Myocyte (in vitro differentiated cells): ENCODE measurements at places on chromosomes 2 and 18. TPM values are rescaled to one million over a fixed set of nuclear protein-coding genes. Genes with fewer than 3 reads are reported as not detected.

GRCh38 chr2:11983870-11984269 is 237.4 kb downstream of the LPIN1 start:
- DNase-seq, result no peak

DNA sequence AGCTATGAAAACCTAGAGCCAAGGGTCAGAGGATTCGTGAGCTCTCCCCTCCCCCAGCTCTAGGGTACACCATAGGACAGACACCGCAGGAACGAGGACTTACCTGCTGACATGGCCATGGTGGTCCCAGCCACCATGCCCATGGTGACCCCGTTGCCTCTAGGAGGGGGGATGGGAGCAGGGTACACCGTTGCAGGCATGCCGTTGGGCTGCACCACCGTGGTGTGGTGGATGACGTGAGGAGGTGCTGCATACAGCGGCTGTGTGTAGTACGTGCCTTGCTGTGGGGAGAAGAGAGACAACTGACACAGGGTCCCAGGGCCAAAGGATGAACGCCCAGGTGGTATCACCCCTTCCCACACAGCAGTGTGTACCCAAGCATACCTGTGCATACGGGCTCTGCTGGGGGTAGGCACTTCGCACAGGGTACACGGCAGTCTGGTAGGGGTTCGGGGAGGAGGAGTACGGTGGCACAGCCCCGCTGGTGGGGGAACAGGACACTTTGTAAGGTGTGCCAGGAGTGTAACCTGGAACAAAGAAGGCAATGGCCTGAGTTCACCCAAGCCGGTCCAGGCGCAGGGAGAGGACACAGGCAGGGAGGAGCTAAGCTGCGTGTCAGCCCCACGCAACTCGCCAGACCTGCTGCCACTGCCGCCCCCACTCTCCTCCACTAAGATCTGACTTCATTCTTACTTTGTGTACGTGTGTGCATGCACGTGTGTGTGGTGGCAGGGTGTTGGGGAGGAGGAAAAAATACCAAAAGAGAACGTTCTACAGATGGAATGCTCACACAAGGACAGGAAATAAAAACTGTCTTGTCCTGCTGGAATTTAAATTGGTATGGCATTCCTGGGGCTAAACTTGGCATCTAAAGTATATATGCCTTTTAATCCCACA is 37.8 kb downstream of the FAM168B start:
- DNase-seq, result peak; percentile 18

DNA sequence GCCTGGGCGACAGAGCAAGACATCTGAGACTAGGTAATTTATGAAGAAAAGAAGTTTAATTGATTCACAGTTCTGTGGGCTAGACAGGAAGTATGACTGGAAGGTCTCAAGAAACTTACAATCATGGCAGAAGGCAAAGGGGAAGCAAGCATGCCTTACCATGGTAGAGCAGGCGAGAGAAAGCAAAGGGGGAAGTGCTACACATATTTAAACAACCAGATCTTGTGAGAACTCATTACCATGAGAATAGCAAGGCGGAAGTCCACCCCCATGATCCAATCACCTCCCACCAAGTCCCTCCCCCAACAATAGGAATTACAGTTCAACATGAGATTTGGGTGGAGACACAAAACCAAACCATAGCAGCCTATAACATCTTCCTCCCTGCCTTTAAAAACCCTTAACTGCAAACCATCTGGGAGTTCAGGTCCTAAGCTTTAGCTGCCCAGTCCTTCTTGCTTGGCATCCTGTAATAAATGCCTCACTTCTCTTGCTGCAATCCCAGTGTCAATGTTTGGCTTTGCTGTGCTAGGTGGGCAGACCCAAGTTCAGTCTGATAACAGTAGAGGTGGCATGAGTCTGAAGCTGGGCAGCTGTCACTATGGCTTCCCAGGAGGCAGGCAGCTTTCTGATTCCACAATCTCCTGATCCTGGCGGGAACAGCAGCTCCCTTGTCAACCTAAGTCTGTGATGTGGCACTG is 11.2 kb upstream of the SP5 start:
- no peak for DNase-seq

- DNase-seq, result no peak
Measured at GRCh38 chr2:120887320-120887697, 151.6 kb downstream of the GLI2 start.

DNA sequence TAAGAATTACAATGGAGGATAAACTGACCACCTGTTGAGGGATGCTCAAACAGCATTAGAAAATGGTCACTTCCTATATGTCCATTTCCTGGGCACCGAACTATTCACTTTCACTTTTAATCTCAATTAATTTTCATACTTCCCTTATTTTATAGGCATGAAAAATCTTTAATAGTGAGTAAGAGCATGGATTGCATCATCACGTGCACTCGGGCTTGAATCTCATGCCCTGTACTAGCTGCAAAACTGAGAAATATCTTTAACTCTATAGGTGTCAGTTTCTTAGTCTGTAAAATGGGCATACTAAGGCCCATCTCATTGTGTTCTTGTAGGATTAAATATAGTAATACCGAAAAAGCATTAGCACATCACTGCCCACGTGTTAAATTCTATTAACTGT is 183.9 kb upstream of the FIGN start:
- DNase-seq, result no peak

DNA sequence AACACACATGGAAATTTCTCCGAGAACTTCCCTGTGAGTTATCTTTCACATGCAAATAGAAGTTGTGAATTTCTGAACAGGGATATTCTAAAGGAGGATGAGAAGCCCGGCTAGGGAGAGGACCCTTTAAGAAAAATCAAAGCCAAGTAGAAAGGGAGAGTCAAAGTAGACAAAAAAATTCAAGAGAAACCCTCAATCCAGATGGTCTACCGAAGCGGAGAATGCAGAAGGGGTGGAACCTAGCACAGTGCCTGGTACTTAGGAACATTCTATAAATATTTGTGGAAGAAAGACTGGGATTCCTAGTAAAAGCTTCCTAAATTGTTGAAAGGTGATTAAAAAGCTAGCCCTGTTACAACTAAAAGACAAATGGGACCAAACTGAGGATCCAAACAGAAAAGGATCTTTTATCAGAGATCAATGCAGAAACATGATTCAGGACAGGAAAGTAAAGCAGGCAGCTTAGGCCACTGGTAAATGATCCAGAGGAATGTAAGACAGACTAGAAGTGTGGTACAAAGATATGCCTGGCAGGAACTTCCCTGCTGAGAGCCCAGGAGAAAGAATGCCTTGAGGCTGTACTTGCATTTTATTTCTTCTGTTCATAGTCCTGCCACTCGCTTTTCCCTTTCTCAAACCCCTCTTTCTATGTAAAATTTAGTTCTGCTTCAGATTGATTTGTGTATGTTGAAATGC is 19.5 kb upstream of the GLS start:
- DNase-seq, result peak; percentile 81

DNA sequence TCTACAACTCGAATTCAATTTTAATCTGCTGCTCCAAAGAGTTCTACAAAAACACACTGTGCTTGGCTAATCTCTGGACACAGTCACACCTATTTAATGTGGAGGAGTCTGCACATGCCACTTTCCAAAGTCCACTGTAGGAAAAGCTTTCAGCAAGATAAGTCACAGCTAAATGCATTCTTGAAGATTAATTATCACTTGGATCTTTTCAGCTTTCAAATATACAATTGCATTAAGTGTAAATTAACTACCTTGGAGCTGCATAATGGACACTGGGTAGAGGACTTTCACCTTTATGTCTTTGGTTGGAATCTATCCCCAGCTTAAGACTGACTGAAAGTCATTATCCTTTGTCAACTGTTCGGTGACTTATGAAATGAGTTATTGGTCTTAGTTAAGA is 565.1 kb downstream of the PIK3C3 start:
- DNase-seq, result no peak

- DNase-seq, result no peak
Measured at GRCh38 chr2:11701206-11701605, 31.2 kb upstream of the NTSR2 start.

- DNase-seq, result no peak
Measured at GRCh38 chr18:53380063-53380639, 844.3 kb downstream of the MBD2 start.

DNA sequence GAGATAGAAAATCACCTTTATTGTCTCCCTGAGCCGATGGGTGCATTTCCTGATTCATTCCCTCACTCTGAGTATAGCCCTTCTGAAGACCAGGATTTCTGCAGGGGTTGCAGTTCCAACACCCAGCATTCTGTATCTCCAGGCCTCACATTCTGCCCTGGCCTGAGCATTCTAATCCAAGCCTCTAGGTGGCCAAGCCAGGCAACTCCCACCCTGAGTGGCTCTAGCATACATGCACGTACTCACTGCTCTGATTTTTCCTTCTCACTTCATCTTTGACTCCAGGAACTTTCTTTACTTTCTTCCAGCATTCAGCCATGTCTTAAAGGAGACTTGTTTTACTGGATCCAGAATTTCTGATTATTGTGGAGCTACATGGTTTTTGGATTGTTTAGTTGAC is 100.7 kb upstream of the STK39 start:
- peak; percentile 49 for DNase-seq

DNA sequence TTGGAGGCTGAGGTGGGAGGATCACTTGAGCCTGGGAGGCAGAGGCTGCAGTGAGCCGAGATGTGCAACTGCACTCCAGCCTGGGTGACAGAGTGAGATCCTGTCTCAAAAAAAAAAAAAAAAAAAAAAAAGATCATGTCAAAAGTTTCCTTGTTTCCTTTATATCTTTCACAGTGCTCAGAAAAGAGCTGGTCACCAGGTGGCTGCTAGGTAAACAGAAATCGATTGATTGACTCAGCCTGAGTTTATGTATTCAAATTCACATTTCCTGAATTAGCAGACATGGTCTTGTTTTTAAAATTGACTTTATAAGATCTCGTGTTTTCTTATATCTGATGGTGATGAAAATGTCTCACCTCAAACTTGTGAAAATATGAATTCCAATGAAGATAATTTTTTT is 261.8 kb upstream of the FANCL start:
- DNase-seq, result no peak

DNA sequence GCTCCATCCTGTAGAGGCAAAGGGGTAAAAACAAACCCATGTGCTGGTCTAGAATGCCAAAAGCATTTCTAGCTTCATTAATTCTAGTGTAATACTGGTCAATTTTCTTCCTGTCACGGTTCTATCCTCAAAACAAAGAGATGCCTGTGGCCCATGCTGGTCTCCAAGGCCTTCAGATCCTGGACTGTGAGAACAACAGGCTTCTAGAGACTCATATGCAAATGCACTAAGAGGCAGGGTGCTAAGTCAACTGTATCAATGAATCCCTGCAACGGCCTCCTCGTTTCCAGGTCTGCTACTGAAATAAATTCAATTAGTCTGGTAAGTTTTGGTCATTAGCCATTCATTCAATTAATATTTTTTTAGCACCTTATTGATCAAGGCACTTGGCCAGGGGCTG is 4.0 kb downstream of the IFT172 start:
- no peak for DNase-seq

DNA sequence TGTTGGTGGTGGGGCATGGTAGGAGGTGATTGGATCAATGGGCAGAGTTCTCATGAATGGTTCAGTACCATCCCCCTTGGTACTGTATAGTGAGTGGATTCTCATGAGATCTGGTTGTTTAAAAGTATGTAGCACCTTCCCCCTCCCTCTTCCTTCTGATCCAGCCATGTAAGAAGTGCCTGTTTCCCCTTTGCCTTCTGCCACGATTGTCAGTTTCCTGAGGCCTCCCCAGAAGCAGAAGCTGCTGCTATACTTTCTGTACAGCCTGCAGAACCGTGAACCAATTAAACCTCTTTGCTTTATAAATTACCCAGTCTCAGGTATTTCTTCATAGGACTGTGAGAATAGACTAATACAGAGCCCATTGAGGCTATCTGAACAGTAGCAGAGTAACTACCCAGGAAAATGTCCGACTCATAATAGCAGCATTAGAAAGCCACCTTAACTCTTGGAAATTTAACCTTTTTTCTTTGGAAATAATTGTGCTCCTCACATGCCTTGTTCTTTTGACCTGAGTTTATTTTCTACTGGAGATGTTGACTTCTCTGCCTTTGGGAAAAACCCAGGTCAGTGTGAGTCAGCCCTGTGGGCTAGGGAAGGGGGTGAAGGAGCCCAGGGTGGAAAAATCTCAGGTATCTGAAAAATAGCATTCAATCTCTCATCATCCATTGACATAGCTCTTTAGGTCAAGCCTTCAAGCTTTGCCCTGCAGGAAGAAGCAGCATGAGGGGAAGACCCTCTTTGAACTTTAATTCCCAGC is 18.1 kb downstream of the CYP1B1 start:
- DNase-seq, result no peak

- no peak for DNase-seq
Measured at GRCh38 chr2:133516405-133517026, 51.7 kb downstream of the NCKAP5 start.

DNA sequence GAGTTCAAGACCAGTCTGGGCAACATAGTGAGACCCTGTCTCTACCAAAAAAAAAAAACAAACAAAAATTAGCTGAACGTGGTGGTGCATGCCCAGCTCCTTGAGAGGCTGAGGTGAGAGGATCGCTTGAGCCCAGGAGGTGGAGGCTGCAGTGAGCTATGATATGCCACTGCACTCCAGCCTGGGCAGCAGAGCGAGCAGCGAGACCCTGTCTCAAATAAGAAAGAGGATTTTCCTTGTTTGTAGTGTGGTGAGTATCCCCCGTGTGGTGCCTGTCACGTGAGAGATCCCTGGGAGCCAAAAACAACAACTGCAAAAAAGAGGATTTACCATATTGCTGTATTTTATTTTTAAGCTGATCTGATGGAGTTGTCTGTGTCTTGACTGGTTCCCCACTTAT is 9.2 kb downstream of the EML4 start:
- DNase-seq, result no peak

- no peak for DNase-seq
Measured at GRCh38 chr2:148978026-148978685, 60.3 kb upstream of the LYPD6B start.

DNA sequence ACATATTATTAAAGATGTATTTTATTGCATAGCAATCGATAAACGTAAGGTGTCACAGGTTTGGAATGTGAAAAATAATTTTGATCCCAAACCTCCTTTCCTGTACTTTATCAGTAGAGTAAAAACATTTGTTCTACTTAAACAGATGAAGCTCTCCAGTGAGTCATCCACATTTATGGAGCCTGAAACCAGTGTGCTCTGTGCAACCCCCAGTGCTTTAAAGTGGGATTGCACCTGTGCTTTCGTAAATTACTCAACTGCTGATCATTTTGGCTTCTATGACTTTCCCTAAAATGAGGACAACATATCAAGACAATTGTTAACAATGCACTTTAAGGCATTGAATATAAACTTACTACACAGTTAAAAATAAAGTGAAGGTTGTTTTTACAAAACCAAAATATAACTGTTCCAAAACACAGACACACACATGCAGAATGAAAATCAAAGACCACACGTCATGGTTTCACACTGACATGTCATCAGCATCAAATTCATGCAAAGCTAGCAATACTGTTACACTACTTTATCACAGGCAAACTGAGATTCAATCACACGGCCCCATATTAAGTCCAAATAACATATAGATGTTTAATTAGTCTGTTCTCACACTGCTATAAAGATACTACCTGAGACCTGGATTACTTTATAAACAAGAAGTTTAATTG is 9.7 kb downstream of the TMEM18 start:
- DNase-seq, result peak; percentile 72

- DNase-seq, result no peak
Measured at GRCh38 chr2:81250270-81250669, 945.7 kb upstream of the LRRTM1 start.

The GPR35 gene
- 0.56 and 1.7 TPM in 2 replicates for total RNA-seq

The EPB41L3 gene
- not detected in 2 replicates for total RNA-seq

The IL1RL1 gene
- total RNA-seq, result not detected in 2 replicates

The ERMN gene
- 0.62 and 0.78 TPM in 2 replicates for total RNA-seq

The CYS1 gene
- total RNA-seq, result 0.16 and 1.1 TPM in 2 replicates

The SKA1 gene
- 0.10 and 0.11 TPM in 2 replicates for total RNA-seq

The ITGA4 gene
- 14.4 and 31.9 TPM in 2 replicates for total RNA-seq

The SS18 gene
- total RNA-seq, result 60.8 and 67.9 TPM in 2 replicates

The UGT1A4 gene
- not detected in 2 replicates for total RNA-seq
